ENCODE measurements at places on chromosomes 13 and 19. TPM values are rescaled to one million over a fixed set of nuclear protein-coding genes. Genes with fewer than 3 reads are reported as not detected.
A peak's percentile ranks its signal among the peaks of the same experiment; 100 is the strongest.

Gene SIGLEC7
- total RNA-seq = 1.2 TPM

Gene TTC9B
- total RNA-seq = not detected

Gene ZNF763
- total RNA-seq = 8.9 TPM

Gene F10
- 2.0 TPM for total RNA-seq

Gene SLITRK6
- 4.7 TPM for total RNA-seq

Gene TEAD2
- total RNA-seq = 64.0 TPM

Gene PROZ
- not detected for total RNA-seq

Gene PNMA8B
- 0.36 TPM for total RNA-seq

Gene ZNF835
- 0.72 TPM for total RNA-seq

Gene FAM124A
- 15.2 TPM for total RNA-seq

Gene NRTN
- total RNA-seq = 0.64 TPM

DNA sequence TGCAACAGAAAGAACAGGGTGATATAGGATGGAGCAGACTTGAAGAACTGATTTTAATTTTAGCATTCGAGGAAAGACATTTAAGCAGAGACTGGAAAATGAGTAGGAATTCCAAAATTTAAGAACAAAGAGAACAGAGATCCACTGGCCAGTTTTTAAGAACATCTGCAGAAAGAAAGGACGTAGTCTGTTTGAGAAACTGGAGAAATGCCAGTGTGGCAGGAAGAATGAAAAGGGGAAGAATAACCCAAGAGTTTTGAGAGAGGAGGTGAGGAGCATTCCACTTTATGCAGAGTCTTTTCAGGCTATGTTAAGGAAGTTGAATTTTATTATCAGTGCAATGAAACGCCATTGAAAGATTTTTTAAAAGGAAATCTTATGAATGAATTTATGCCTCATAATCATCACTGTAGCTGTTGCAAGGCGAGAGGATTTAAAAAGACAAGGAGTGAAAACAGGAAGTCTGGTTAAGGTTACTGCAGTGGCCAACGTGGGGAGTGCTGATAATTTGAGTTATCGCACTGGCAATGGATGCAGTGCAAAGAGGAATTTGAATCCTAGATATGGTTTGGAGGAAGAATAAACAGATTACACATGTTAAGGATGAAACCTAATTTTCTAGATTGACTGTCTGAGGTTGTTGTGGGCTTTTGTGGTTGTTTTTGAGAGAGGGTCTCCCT lies 253.8 kb downstream of the DACH1 start:
- no peak for DNase-seq

- DNase-seq = no peak
These were observed 3.9 kb upstream of the GPR183 start for GRCh38 chr13:99311137-99311536.

- DNase-seq = no peak
These were observed 86.5 kb upstream of the ABCC4 start for GRCh38 chr13:95387733-95388207.

DNA sequence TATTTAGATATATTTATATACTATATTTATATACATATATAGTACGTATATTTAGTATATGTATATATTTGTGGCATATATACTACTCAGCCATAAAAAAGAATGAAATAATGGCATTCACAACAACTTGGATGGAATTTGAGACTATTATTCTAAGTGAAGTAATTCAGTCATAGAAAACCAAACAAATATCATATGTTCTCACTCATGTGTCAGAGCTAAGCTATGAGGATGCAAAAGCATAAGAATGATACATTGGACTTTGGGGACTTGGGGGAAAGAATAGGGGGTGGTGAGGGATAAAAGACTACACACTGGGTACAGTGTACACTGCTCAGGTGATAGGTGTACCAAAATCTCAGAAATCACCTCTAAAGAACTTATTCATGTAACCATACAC lies 1015.7 kb downstream of the EFNB2 start:
- no peak for DNase-seq

DNA sequence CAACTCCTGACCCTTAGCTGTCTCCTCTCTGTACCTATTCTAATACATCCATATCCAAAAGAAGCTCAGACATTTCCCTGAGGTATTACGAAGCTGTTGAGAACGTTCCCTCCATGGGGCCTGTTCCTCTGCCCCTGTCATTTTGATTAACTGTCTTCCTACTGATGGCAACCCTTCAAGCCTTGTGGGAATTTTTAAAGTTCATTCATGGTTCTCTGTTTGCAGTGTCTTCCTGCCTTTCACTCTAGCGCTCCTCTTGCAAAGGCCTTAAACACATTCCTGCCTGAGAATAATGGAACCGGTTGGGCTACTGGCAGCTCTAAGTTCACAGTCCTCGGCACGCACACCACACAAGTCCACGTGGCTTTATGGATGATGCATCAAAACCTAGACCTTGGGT lies 66.1 kb downstream of the LHFPL6 start:
- no peak for DNase-seq

DNA sequence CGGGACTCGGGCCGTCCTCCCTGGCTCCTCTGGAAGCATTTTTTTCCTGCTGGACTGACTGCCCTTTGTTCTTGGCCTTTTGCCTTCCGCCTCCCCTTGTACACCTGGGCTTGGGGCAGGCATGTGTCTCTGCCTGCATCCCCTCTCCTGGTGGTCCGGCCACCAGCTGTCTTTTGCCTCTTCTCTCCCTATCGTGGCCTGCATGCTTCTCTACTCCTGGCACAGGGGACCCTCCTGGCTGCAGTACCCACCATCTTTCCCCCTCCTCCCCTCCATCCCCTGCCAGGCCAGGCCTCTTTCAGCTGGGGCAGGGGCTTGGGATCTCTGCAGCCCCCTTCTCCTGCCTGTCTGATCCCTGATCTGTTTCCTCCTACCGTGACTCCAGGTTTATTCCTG lies 12.1 kb downstream of the WTIP start:
- no peak for DNase-seq

GRCh38 chr19:57778336-57778735 lies 8.9 kb downstream of the ZNF586 start:
- no peak for DNase-seq

- no peak for DNase-seq
These were observed 47.1 kb downstream of the MLLT1 start for GRCh38 chr19:6232601-6233055.

DNA sequence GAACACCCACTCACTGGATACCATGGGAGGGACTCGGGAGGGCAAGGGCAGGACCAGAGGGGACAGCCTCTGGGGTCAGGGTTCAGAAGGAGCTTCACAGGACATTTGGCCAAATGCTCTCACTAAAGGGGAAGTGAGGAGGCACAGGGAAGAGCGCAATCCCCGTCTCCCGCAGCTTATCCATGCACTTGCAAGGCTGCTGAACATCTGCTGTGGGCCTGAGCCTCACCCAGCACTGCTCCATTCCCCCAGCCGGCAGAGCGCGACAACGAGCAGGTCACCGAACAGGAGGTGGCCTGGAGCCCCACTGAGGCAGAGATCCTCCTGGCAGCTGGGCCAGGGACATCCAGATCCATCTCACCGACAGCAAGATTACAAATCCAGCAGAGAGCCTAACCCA lies 23.3 kb downstream of the ELAVL1 start:
- no peak for DNase-seq

GRCh38 chr13:108925070-108925469 lies 295.7 kb downstream of the MYO16 start:
- no peak for DNase-seq

DNA sequence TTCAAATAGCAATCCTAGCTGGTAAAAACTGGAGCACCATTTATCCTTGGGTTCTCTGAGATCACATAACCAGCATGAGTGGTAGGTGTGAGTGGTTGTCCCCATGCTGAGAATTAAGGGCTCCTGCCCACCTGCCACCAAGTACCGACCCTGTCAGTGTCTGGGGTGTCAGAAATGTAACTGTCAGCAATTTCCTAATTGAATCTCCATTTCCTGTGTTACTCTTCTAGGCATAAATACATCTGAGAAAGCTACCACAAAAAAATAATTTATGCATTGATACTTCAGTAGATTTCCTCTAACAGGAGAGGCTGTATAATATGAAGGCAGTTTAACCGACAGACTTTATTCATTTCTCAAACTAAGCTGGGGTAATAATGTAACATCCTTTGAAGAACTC lies 25.1 kb downstream of the CPB2 start:
- DNase-seq = no peak

- DNase-seq = peak; percentile 4
These were observed 22.2 kb upstream of the ZNF100 start for GRCh38 chr19:21789466-21790085.

DNA sequence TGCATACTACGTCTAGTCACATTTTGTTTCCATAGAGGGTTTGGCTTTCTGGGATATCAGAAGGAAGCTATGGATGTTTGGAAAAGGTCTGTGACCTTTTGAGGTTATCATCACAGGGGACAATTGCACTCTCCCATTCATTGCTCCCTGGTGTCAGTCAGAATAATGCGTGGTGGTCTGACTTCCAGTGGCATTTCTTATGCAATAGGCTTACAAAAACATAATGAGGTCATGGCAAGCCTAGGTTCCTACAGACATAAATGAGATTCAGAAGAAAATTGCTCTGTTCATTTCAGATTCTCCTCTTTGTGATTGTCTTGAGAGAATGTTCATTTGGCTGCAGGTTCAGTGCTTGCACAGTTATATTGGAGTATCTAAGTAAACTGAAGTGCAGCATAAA lies 54.6 kb downstream of the ARHGAP35 start:
- DNase-seq = no peak

- no peak for DNase-seq
These were observed 211.2 kb upstream of the RXFP2 start for GRCh38 chr13:31528176-31528575.

DNA sequence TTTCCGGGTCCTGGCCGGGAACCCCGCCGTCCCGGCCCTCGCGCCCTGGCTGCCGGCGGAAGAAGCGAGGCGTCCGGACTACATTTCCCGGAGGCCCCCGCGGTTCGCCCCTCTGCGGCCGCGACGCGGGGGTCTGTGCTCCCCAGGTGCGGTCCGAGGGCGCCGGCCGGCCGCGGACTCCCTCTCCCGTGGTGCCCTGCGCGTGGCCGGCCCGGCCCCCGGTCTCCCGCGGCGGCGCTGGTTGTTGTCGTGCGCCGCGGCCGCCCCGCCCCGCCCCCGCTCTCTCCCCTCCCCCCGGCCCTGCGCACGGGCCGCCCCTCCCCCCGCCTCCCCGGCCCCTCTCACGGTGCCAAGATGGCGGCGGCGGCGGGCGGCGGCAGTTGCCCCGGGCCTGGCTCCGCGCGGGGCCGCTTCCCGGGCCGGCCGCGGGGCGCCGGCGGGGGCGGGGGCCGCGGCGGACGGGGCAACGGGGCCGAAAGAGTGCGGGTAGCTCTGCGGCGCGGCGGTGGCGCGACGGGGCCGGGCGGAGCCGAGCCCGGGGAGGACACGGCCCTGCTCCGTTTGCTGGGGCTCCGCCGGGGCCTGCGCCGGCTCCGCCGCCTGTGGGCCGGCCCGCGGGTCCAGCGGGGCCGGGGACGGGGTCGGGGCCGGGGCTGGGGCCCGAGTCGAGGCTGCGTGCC lies at the start of gene KMT2B:
Gene KMT2B, plus strand, starts transcription at position 339 of the 680 bp plus-strand sequence. Its CDS starts 16 bp downstream, at position 355.
- no peak for DNase-seq

- no peak for DNase-seq
These were observed 87.0 kb upstream of the TRPC4 start for GRCh38 chr13:37956536-37956935.

GRCh38 chr13:97468331-97468730 lies 34.4 kb downstream of the RAP2A start:
- DNase-seq = no peak

DNA sequence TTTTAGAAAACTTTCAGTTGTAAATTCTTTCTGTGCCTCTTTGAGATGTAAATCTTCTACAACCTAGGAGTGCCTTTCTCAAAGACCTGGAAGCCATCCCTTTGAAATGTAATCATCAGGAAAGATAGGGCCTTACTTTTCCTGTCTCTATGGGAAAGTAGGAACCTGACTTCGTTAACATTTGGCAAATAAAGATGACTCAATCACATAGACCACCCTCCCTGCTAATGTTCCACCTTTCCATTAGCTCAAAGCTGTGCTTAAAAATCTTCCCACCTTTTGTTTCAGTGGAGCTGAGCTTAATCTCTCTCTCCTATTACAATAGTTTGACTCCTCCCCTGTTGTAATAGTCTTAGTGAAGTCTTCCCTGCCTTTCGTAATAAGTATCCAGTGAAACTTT lies 247.7 kb downstream of the OLFM4 start:
- no peak for DNase-seq

GRCh38 chr19:49799271-49799797 lies 13.8 kb downstream of the FUZ start:
- no peak for DNase-seq

- DNase-seq = peak; percentile 47
These were observed 1.9 kb downstream of the TPM4 start for GRCh38 chr19:16077984-16078758.

DNA sequence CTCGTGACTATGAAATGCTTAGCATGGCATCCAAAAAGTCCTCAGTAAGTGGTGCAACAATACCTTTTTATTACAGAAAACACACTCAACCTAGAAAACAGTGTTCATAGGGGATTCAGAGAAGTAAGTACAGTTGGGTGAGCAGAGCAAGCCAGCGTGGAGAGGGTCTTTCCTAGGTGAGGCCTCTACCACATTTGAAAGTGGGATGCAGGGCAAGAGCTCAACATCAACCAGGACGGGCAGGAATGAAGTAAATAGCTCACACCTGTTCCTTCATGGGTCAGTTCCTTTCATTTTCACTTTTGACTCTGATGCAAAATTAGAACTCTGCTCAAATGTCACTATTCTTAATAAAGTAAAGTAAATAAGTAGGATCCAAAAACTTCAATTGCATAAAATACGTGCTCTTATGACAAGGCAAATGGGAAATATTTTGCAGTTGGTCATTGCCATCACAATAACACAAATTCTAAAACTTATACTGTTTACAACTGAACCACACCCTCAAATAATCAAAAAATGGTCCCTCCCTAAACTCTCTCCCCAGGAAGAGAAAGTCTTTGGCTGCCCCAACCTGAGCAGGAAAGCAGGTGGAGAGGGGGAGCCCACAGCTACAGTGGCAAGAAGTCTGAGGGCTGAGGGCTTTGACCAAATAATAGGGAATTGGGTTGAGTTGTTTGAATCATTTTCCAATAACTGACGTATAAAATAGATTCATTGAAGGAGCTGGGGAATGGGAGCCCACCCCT lies 20.2 kb downstream of the CHAMP1 start:
- no peak for DNase-seq

GRCh38 chr13:49584771-49585182 lies 581 bp downstream of the RCBTB1 start:
- peak; percentile 7 for DNase-seq

GRCh38 chr19:42508892-42509444 lies 19.3 kb downstream of the CEACAM1 start:
- DNase-seq = no peak

GRCh38 chr13:95624020-95624419 lies 20.5 kb downstream of the DZIP1 start:
- DNase-seq = no peak

Data from mucosa of descending colon (tissue), 3 donors.